ENCODE measurements at places on chromosomes 2 and 18.

- DNase-seq, result peak; percentile 2
Observed at GRCh38 chr2:1936427-1936980, 192.2 kb upstream of the PXDN start.

GRCh38 chr2:112600634-112601033 lies 16.2 kb downstream of the CHCHD5 start:
- peak; percentile 54 for DNase-seq

DNA sequence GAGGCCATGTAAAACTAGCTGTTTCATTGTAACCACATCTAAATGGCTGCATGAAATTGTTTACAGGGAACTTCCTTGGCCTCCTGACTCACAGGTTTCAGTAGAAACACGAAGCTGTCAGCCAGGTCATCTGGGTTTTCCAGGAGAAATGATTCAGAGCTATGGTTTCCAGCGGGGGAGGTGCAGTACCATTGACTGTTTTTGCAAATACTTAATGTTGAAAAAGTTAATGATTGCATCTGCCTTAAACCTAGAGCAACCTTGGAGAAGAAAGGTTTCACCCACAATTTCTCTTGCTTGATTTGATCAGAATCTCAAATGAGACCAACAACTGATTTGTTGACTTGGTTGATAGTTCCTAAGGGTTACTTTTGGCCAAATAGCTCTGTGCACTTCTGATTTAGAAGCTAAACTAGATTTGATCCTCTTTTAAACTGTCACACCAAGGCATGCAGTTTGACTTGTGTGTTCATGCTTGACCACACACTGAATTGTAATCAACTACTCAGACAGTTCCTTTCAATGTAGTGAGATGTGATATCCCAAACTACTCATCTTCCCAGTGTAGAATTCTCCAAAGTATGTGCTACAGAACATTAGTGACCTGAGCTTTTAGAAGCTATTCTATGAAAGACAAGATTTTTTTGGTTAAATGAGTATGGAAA lies 193.5 kb upstream of the CHST9 start:
- no peak for DNase-seq

DNA sequence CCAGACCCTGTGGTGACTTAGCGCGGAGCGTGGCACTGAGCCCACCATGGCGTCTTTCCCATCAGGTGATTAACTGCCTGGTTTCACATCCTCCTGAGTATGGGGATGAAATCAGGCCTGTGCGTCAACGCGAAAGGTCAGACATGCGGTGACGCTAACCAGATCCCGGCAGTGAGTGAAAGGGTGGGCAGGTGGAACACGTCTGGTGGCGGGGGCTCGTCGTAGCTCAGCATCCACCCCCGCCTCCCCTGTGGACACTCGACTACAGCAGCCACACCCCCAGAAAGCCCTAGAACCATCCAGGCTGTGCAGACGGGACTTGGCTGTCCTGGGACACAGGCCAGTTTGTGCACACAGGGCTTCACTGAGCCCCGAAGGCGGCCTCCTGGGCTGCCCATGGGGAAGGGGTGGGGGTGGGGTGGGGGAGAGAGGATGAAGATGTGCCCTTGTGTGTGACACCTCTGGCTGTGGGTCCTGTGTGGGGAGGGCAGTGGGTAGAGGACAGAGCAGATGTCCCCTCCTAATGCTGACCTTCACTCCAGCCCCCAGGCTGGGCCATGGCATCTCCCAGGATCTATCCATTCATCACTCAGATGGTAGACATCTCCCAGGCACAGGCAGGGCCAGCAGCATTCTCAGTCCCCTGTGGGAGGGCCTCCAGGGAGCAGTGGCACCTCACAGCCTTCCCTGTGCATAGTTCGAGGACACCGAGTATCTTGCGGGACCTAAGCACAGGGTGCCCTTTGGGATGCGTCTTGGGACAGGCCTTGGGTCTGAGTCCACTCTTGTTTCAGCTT lies 27.5 kb downstream of the RAMP1 start:
- no peak for DNase-seq

- DNase-seq, result peak; percentile 41
Observed at GRCh38 chr2:63862806-63863205, 21.1 kb downstream of the UGP2 start.
